Dermis microvascular lymphatic vessel endothelial cell (primary cell): ENCODE measurements at places on chromosomes 3 and 15.

DNA sequence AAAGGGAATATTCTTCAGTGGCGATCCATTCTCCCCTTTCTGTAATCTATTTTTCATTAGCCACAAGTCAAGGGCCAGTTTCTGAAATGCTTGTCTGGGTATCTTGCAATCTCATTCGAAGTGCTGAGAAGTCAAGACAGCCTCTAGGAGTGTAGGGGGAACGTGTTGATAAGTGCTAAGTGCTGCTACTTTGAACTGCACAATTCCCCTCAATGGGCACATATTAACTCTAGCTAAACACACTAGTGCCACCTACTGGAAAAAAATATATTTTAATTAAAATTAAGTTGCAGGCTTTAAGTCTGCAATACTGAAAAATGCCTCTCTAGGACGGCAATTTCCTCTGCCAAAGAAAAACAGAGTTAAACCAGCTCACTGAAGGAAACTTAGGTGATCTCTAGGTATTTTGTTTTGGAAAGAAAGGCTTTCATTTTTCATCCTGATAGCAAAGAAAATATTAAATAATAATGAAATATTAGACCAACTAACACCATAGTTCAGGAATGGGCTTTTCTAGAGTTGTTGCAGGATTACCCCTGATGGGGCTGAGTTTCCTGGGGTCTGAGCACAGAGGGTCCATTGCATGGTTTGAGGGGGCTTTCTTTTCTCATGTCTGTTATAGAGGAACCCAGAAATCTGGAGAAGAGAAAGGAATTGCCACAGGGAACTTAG, 181.9 kb upstream of the KBTBD8 start:
- peak; percentile 68 for DNase-seq

DNA sequence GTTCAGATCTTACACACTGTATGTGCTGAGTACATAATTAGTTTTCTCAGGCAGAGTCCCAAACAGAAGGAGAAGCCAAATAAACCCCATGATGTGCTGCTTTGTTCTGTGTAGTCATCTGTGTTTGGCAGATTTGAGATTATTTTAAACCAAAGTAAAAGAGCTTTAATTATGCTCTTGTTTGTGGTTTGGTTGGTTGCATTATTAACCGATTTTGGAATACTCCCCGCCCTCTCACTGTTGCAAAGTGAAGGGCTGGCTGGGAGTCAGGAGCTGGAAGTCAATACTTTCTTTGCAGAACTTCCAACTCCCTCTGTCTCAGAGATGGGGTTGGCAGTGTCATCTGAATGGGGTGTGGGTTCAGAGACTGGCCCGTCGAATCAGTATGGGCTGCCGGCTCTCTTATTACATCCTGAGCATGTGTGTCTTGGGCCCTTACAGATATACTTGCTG, 34.4 kb downstream of the SLCO3A1 start:
- no peak for DNase-seq

DNA sequence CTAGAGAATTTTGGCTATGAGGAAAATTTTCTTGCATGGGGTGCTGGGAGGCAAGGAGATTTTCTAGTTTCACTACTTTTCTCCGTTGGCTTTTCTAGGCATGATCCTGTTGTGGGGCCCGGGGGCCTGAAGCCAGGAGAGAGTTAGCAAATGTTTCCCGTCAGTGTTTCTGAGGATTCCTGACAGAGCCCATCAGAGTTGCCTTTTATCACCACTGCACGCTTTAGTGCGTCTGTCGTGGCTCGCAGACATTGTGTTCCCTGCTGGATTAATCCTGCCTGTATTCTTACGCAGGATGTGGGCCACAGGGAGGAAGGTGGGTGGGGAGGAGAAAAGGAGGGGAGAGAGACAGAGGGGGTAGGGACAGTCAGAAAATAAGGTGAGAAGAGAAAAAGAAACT, 18.1 kb upstream of the BOC start:
- DNase-seq, result no peak

GRCh38 chr15:62365795-62366442, 200.8 kb upstream of the C2CD4B start:
- DNase-seq, result no peak

GRCh38 chr3:94036909-94037507, 8.6 kb upstream of the STX19 start:
- peak; percentile 7 for DNase-seq

- DNase-seq, result no peak
Observed at GRCh38 chr3:175456466-175456865, 597.3 kb downstream of the NAALADL2 start.

DNA sequence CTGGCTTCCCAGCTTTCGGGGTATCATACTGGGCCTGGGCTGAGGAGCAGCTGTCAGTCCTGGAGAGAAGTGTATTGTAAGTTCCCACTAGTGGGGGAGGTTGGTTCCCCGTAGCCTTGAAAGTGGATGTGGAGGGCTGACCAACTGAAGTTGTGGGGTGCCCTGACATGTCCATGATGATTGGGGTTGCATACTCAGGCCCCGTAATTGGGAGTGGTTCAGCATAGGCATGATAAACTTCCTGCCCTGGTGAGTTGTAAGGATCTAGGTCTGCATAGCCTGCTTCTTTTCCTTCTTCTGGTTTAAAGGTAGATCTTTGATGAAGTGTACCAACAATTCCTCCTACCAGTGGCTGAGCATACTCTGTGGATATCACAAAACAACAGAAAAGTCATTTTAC, 36.3 kb downstream of the ST3GAL6 start:
- no peak for DNase-seq

- no peak for DNase-seq
Observed at GRCh38 chr3:11583638-11584046, 60.1 kb downstream of the VGLL4 start.
